ENCODE measurements at places on chromosomes 6 and 20.

GRCh38 chr6:33490198-33490597 is 35.8 kb downstream of the ZBTB9 start:
- no peak for DNase-seq

GRCh38 chr6:170023620-170024521 is 267.0 kb downstream of the DLL1 start:
- no peak for DNase-seq

DNA sequence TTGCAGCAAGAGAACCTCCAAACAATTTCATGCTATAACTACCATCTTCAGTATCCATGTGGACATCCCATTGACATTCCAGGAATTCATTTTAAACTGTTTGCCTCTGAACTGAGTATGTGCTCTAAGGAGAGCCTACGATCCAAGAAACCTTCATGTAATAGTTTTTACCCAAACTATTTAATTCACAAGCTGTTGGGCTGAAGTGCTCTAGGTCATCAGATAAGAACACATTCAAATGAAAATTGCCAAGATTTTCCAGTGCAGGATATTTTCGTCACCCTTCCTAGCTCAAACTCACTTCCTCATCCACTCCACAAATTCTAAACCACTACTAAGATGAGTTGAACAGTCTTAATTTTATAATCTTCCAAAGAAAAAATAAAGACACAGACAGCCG is 12.8 kb downstream of the RSPO3 start:
- DNase-seq: no peak

DNA sequence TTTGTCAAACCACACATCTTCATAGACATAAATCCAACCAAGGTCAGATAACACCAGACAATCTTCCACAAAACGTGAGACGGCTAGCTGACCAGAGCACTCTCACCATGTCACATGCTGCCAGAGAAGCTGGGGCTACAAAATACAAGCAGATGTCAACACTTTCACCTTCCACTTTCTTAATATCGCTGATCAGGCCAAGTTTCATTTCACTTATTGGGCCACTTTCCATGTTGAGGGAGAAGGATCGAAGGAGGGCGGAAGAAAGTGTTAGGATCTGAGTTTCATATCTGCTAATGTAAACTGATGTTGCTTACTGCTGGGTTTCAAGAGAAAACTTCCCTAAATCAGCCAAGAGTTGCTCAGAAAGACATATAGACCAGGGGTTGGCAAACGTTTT is 177.0 kb upstream of the PRDM1 start:
- no peak for DNase-seq

DNA sequence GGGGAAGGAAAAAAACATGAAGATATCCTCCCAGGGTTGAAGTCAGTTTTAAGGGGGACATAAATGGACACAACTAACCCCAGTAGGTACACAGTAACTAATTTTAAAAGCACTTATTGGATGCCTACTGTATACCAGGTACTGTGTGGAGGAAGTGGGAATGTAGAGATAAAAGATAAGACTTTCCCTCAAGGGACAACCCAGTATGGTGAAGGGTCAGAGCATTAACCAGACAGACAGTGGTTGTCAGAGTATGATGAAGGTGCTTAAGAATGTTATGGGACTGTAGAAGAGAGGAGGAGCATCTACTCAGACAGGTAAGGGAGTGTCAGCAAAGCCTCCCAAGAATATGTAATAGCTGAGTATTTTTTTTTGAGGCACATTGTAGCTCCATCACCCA is 906 bp downstream of the ABCF1 start:
- no peak for DNase-seq

DNA sequence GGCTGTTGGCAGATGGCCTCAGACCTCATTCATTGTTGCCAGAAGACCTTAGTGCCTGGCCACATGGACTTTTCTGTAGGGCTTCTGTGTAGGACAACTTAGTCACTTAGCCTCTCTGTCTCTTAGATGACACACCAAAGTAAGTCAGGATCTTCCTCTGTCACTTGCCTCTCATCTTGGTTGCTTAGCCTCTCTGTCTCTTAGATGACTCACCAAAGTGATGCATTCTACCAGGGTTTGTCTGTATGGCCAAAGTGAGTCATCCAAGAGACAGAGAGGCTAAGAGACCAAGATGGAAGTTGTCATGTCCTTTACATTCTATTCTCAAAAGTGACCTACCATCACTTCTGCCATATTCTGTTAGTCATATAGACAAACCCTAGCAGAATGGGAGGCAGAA is 255.9 kb upstream of the DEFB112 start:
- DNase-seq: no peak

- no peak for DNase-seq
Measured at GRCh38 chr20:21575981-21576740, 62.3 kb upstream of the NKX2-2 start.

DNA sequence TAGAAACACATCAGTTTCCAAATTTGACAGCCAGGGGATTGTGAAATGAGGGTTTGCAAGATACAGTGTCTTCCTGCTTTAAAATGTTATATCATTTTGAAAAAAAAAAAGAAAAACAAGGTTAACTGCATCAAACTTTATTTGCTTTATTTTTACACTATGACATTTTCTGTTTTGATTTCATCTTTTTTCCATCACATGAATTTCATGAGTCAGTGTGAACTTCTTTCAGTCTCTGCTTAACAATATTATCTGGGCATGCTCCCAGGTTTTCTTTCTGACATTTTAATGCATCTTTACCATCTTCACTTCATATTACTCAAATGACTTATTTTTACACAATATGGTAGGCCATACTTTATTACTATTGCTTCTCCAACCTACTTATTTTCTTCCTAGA is 1.9 kb downstream of the NCOA7 start:
- no peak for DNase-seq

- DNase-seq: no peak
Measured at GRCh38 chr6:85252552-85252951, 197.3 kb upstream of the NT5E start.

- no peak for DNase-seq
Measured at GRCh38 chr6:106170030-106170791, 84.1 kb downstream of the PRDM1 start.

Data from DMS79 treated with DMSO at 0.1 percent for 48 hours (cell line).